ENCODE measurements at places on chromosomes 11 and 22.
A peak's percentile ranks its signal among the peaks of the same experiment; 100 is the strongest.

GRCh38 chr11:1072116-1072820, 2.4 kb upstream of the MUC2 start:
- DNase-seq, result peak; percentile 17

GRCh38 chr11:46380340-46381047, 975 bp upstream of the MDK start:
- DNase-seq, result peak; percentile 86

- no peak for DNase-seq
Observed at GRCh38 chr22:32075997-32076760, 33.1 kb downstream of the SLC5A1 start.

GRCh38 chr22:27996529-27996925, 77.5 kb upstream of the PITPNB start:
- peak; percentile 12 for DNase-seq

DNA sequence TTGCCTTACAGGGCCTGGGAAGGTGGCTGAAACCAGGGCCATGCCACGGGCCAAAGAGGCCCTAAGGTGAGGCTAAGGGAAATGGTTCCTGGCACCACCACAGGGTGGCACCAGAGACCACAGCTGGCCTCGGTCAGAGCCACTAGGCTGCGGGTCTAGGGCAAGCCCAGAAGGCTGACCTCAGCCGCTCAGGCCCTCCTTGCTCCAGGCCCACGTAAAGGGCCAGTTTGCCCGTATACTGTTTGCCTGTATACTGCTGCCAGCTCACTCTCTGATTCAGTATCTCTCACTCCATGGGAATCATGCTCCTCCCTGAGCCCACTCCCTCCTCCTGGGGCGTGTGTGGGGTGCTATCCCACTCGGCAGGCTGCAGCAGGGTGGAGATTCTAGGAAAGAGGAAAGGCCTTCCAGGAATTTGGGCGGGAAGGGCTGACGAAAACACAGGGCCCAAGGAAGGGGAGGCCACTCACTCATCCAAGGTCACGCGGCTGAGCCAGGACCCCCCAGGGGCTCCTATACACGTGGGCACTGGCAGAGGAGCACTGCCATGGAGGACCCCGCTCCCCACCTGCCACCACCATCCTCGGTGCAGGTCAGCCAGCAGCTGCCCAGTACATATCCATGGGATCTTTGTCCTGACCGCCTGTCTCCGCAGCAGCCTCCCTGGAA, 62.4 kb downstream of the NECTIN1 start:
- peak; percentile 73 for DNase-seq

- DNase-seq, result no peak
Observed at GRCh38 chr11:73439002-73439843, 63.0 kb downstream of the RELT start.

GRCh38 chr11:94546886-94547285, 3.2 kb downstream of the FUT4 start:
- DNase-seq, result no peak

DNA sequence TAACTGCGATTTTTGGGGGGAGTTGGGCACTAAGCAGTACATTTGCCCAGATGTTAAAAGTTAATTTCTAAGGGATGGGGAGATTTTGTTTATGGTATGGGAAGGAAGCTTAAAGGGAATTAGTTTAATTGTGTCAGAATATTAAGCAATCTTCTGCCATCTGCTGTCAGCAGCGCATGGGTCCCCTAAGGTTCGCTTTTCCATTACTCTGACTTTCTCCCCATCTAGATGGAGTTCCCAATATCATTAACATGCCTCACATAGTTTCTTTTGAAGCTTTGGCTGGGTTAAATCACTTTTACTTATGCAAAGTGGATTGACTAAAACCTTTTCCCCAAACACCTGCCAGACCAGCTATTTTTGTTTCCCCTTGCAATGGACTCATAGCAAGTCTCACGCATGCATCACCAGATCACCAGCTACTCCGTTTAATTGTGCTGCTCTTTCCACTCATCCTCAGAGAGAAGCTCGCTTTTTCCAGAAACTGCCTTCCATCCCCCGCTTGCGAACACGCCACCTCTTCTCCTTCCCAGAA, 172.7 kb downstream of the FAT3 start:
- DNase-seq, result no peak

- DNase-seq, result no peak
Observed at GRCh38 chr11:1746511-1746931, 3.9 kb downstream of the IFITM10 start.

DNA sequence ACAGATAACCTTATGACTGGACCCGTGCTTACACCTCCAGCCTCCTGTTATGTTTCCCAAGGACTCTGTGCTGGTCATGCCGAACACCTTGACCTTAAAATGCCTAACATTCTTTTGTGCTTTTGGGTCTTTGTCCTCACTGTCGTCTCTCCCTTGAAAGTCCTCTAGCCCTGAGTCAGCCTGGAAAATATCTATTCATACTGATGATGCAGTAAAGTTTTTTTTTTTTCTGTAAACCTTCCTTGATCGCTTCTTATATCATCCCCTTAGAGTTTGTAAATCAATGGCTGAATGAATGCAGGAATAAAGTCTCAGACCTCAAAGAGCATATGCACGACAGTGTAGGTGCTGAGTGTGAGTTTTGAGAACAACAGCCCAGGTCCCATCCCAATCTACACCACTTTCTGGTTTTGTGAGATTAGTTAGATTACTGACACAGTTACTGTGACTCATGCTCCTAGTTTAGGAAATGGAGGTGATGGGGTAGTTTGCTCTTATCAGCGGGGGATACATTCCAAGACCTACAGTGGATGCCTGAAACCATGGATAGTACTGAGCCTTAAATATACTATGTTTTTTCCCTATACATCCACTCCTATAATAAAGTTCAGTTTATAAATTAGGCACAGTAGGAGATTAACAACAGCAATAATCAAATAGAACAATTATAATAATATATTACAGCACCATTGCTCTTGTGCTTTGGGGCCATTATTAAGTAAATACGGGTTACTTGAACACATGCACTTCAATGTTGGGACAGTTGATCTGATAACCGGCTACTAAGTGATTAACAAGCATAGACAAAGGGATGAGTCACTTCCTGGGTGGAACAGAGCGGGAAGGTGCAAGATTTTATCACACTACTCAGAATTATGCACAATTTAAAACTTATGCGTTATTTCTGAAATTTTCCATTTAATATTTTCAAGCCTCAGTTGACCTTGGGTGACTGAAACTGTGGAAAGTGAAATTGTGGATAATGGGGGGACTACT, 8.6 kb downstream of the TCN1 start:
- DNase-seq, result no peak

DNA sequence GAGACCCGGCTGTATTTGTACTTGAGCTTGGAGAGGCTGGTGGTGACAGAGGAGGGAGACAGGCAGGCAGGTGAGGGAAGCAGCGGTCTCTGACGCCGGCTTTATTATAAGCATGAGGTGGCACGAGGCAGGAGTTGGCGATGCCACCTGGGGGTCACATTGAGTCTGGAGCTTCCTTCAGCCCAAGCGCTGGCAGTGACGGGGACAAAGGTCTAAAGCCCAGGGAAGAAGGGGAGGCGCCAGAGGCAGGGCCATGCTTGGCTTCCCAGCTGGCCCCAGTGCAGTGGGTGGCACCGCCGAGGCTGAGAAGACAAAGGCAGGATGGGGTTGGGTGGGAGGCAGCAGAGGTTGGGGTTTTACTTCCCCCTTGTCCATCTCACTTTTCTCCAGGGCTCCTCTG, 4.5 kb downstream of the FXYD2 start:
- DNase-seq, result no peak

- peak; percentile 75 for DNase-seq
Observed at GRCh38 chr11:66100272-66101065, 30.4 kb downstream of the PACS1 start.

GRCh38 chr11:64874308-64875240, 3.8 kb downstream of the EHD1 start:
- DNase-seq, result no peak

DNA sequence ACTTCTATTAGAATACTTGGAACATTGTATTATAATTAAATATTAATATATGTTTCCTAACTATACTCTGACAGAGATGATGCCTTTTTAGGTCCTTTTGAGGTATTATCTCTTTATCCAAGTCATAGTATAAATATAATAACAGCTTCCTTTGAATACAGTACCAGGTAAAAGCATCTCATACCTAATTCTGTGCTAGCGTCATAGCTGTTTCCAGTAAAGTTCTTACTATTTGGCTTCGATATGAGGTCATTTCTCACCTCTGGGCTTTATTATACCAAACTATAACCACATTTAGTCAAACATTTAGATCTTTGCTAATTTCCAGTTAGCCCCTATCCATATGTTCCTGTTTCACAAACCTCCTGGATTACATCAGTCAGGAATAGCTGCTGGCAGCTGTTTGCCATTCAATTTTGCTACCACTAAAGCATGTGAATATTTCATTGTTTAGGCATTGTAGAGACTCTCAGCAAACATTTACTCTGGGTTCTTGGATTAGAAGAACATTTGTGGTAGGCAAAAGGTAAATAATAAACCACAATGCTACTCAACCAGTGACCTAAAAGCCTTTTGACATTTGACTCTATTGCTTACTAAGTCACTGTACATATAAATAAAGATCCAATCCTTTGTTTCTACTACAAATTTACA, 255.1 kb downstream of the TTC28 start:
- no peak for DNase-seq

GRCh38 chr22:30357236-30357570, 396 bp downstream of the CCDC157 start:
- no peak for DNase-seq

DNA sequence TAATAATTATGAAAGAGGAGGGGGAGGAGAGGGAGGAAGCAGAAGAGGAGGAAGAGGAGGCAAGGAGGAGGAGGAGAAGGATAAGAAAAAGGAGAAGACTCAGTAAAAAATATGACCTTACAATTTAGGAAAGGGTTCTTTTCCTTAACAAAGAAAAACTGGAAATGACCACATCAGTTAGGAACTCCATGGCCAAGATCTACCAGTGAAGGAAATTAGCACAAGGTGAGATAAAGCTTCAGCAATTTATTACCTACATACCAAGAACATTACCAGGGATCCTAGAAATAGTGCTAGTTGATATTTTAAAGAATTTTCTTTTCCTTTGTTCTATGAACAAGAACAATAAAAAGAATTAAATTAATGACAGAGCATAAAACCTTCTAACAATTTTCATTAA, 172.7 kb downstream of the LRRC4C start:
- DNase-seq, result no peak

- DNase-seq, result no peak
Observed at GRCh38 chr11:111703576-111703975, 62.6 kb downstream of the PPP2R1B start.

- no peak for DNase-seq
Observed at GRCh38 chr11:104967534-104968354, 630 bp downstream of the CASP4 start.

DNA sequence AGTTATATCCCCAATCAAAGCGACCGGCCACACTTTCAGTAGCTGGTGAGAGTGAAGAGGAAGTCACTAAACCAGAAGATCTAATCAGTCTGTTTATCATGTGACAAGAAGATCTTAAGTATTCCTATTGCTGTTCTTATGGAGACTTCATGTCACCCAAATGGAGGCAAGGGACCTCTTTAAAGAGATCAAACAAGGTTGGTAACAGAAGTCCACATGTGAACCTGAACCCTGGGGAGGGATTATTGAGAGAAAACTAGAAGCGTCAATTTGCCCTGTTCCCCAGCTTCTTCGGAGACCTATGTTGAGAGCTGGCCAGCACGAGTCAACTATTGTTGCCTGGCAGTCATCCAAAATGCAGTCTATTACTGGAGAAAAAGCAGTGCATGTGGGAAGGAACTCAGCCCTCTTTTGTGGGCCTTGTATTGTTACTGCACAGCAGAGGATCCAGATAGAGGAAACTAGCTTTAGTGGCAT, 76.9 kb upstream of the CTSC start:
- no peak for DNase-seq

- DNase-seq, result no peak
Observed at GRCh38 chr22:49628391-49629260, 199.0 kb downstream of the BRD1 start.

GRCh38 chr11:119218141-119218878, 12.2 kb downstream of the CBL start:
- no peak for DNase-seq

GRCh38 chr22:17110791-17111550, 10.2 kb downstream of the TMEM121B start:
- DNase-seq, result no peak

GRCh38 chr11:64321533-64321932, 3.6 kb downstream of the PRDX5 start:
- no peak for DNase-seq

- DNase-seq, result no peak
Observed at GRCh38 chr22:38406617-38407016, 48.4 kb downstream of the KCNJ4 start.

GRCh38 chr11:41267451-41267850, 192.0 kb downstream of the LRRC4C start:
- DNase-seq, result no peak

DNA sequence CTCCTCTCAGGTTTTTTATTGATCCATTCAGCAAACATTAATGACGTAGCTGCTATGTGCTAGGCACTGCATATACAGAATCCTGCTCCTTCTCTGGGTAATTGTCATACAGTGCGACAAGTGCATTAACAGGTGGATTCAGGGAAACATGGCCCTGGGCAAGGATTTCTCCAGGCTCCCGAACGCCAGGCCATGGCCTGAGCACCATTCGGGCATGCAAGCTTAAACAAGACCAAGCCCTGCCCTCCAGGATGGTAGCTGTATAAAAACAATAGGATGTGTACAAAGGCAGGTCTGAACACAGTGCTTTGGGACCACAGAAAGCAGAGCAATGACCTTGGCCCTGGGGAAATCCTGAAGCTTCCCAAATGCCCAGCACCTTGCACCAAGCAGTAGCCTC, 9.1 kb upstream of the SYT7 start:
- no peak for DNase-seq

- DNase-seq, result no peak
Observed at GRCh38 chr22:50620593-50621355, 7.2 kb downstream of the ARSA start.

DNA sequence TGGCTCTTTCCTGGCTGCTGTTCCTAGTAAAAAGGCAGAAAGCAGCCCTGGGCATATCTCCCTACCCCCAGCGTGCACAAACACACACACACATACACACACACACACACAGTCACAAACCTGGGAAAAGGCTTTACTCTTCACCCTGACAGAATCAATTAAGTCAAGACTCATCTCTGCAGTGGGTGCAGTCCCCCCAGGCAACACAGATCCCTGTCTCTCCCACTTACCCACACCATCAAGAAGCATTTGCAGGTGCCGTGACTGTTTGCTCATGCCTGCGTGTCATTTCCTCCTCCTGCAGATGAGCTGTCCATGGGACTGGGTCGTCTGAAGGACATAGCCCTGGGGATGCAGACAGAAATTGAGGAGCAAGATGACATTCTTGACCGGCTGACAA, 28.6 kb downstream of the SNAP29 start:
- no peak for DNase-seq

Measured in ovary (tissue), 10 donors.